ENCODE measurements at places on chromosomes 1 and 21. TPM values are rescaled to one million over a fixed set of nuclear protein-coding genes. Genes with fewer than 3 reads are reported as not detected.

Gene MORC3
- 26.0 TPM for polyA plus RNA-seq

Gene SLC25A33
- polyA plus RNA-seq = 3.9 TPM

Gene FAAH
- 1.3 TPM for polyA plus RNA-seq

Gene AGMAT
- polyA plus RNA-seq = 1.5 TPM

Gene RRAGC
- polyA plus RNA-seq = 37.5 TPM

Gene EXTL1
- polyA plus RNA-seq = 0.47 TPM

GRCh38 chr1:92701147-92701546 is 83.8 kb downstream of the EVI5 start:
- DNase-seq = no peak

DNA sequence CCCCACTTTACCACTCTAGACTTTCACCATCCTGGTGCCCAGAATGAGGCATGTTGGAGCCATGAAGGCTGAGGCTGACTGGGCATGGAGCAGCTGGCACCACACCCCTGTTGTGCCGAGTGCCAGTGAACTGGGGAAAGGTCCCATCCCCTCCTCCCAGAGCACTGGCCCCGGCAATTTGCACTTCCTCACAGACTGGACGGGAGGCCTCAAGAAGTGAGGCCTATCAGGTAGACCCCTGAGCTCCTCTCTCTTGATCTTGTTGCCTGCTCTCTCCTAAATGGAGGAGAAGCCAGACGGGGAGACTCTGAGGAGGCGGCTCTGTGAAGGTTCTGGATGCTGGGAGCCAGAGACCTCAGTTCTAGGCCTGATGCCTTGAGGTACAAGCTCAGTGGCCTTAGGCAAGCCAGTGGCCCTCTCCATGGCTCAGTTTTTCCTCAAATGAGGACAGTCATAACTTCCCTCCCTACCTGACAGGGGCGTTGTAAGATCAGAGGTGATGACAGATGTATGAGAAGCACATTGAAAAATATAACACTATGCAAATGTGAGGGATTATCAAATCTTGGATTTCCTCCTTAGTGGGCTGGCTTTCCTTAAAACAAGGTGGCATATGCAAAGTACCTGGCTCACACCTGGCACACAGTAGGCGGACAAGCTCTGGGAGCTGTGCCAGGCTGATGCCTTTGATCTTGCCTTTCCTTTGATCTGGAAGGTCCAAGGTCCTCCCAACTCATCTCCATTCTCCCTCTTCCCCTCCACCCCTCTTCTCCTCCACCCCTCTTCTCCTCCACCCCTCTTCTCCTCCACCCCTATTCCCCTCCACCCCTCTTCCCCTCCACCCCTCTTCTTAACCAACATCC is 6.7 kb downstream of the GRHL3 start:
- no peak for DNase-seq

DNA sequence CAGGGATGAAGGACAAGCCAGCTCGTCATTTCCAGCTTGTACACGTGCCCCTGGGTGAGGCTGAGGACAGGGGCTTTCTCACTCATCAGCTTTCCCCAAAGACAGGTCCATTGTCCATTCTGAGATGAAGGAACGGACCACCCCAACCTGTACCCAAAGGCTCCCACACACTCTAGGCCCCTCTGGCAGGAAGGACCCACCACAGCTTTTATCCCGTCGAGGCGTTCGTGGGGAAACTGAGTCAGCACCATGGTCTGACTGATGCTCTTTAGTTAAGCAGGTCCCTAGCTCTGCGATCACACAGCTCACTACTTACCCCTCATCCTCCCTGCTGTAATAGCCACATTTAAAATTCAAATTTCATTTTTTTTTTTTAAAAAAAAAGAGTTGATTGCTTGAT is 117.3 kb downstream of the AJAP1 start:
- DNase-seq = no peak

DNA sequence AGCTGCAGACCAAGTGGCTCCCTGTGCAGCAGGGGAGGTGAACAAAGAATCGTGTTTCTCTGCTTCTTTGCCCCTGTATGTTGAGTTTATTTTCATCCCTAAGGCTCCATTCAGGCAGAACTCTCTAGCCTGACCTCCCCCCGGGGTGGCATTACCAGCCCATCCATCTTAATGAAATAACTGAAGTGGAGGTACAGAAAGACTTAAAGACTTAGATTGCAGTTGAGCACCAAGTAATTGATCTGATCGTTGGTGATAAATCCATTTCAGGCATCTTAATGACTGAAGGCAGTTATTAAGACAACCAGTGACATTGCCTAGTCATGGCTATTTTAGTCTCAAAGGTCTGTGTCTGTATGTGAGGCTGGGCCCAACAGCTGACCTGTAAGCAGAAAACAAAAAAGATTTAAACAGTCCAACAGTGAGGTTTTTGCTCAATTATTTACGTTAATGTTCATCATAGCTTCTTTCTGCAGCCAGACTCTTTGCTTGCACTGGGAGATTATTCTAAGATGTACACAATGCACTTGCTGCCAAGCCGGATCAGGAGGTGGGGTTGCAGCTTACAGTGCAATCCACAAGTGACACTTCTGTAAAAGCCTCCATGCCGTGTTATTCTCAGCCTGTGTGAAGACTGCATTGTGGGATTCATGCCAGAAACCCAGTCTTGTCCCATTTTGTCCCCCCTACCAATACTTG is 363.0 kb upstream of the DUSP10 start:
- no peak for DNase-seq

DNA sequence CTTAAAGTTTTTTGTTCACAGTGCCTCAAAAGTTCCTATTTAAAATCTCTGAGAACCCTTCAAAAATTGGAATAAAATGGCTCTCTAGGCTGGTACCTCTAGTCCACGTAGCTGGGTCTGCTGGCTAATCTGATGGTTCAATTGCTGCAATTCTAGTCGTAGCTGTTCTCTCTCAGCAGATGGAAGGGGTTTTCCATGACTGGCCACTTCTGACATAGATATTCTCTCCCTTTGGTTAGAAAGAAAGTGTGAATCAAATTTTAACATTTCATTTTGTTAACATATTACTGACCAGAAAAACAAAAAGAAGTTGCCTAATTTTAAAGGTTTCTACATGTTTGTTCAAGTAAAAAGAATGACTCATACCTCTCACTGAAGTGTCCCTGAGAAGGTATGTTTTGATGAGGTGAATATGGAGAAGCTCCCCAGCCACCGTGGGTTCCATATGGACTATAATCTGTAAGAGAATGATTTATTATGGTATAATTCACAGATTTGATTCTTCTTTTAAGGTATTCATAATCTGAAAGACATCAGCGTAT is 29.3 kb upstream of the SERPINC1 start:
- no peak for DNase-seq

DNA sequence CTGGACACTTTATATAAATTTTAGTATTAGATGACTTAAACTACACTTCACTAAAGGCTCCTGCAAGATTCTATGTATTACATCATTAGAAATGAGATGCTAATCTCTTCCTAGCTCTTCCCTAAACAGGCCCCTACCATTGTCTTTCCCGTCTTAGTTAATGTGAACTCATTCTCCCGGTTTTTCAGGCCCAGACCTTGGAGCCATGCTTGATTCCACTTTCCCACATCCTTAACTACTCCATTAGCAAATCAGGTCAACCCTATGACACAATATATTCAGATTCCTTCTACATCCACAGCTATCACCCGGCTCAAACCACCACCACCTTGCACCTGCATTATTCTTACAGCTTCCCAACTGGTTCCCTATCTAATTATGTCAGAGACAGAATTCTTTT is 73.3 kb downstream of the NVL start:
- no peak for DNase-seq

GRCh38 chr1:111804776-111805175 is 49.1 kb downstream of the DDX20 start:
- DNase-seq = no peak

- no peak for DNase-seq
These were observed 30.3 kb downstream of the INTS7 start for GRCh38 chr1:212004895-212005608.

DNA sequence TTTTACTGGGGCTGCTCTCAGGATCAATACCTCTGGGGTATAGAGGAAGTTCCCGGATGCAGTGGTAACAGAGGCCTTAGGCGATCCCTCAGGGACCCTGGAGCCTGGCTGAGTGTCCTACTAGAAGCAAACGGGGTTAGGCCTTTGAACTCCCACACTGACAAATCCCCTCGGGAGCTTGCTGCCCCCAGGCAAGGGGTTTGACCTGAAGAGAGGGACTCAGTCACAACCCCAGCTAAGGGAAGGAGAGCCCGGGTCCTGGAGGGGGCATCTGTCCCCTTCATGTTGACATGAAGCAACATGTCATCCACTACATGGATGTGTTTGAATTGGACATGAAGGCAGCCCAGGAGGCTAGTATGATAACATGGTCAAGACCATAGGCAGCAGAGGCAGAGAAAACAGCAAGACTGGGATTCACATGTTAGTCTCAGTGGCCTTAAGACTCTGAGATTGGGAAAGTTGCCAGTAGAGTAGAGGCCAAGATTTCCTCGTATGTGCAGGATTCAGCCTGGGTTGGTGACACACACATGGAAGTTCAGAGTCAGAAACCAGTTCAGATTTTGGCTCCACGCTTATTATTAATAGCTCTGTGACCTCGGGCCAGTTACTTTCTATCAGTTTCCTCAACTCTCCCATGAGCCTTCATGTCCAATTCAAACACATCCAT is 101.5 kb downstream of the KCNN3 start:
- no peak for DNase-seq

GRCh38 chr21:39434950-39435349 is 10.6 kb downstream of the LCA5L start:
- DNase-seq = no peak

DNA sequence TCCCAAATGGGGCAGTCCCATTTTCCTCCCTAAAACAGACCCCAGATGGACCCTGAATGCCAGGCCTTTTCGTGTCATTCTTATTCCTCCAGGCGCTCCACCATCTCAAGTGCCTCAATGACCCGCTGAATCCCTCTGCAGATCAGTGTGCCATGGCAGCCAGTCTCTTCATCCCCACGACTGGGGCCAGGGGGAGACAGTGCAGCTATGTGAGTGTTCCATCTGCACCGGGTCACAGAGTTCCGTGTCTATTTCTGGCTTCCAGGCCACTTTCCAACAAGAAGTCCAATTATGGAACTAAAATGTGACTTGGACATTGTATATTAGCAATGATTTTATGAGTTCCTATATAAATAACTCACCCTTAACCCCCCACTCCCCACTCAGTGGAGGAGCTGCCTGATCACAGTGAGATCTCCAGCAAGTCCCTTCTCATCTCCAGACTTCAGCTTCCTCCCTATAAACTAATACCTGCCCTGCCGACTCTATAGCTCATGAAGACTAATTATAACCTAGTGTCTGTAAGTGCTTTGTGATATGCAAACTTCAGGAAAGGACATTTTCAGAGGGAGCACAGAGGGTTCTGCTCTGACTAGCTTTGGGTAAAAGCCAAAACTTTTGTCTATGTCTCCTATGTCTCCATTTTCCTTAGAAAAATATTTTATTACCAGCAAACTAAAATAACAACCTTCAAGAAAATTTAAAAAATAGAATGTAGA is 56.3 kb upstream of the NFASC start:
- DNase-seq = no peak

DNA sequence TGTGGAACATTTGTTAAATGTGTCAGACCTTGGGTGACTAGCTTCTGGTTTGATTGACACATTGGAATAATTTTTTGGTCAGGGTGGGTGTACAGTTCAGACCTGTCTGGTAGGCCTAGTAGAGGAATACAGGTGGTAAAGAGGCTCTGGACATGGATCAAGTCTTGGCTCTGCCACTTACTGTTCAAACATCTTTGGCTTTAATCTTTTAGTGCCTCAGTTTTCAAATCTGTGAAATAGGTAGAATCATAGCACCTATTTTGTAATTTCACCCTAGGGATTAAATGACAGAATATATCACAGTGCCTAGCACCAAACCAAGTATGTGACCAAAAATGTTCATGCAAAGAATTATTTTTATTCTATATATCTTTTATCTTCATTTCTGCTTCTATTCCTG is 340.4 kb downstream of the RPS6KC1 start:
- DNase-seq = no peak

Measured in ovary (tissue), 10 donors.